ENCODE measurements at places on chromosomes 5 and 9. TPM values are rescaled to one million over a fixed set of nuclear protein-coding genes. Genes with fewer than 3 reads are reported as not detected.

DNA sequence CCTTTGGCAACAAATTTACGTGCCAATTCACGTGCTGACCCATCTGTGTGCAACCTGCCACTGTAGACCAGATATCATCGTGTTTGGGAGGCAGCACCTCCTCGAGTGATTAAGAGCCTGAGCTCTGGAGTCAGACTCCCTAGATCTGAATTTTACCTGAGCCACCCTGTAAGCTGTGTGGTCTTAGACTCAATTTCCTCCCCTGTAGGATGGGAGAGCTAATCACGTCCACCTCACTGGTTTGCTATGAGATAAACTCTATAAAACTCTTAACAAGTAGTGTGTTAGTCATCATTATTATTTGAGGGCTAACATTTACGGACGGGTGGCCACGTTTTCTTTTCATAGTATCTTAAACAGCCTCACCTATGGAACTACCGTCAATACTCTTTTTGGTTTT lies 220.0 kb upstream of the ADAMTSL1 start:
- no peak for DNase-seq

DNA sequence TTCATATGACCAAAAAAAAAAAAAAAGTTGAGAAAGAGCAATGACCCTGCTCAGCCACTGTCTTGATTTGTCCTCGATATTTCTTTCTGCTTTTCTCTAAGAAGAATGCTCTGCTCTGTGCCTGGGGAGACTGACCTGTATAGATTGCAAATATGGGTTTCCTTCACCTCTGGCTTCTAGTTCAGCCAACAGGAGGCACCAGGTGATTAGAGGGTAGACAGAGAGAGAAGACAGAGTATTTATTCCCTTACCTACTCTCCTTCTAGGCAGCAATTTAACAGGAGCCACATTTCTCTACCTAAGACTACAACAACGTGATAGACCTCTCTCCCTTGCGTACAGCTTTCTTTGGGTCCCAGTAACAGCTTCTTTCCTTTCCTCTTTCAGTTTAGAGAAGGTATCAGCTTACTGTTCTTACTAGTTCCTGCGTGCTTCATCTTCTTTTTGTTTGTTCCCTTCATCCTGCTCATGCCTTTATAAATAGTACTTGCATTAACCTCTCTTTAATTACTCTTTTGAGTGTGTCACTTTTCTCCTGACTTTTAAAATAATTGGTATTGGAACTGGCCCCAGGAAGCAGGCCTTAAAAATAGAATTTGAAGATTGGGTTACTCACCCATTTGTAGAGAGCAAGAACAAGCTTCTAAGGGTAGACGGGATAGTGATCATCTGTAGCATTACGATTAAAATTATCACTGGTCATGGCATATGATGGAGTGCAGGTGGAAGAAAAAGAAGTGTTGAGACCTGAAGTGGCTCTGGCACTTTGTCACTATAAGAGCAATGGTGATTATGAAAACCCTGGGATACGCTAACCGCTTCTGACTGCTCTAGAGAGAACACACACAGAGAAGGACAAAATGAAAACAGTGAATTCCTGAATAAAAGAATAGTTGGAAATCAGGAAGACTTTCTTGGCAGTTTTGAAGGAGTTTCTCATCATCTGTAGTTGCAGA lies 161.2 kb upstream of the FSTL4 start:
- DNase-seq, result no peak

GRCh38 chr5:161047024-161047423 lies 195.0 kb upstream of the ATP10B start:
- no peak for DNase-seq

- peak; percentile 68 for DNase-seq
These were observed 315.4 kb downstream of the CDK5RAP2 start for GRCh38 chr9:120264528-120264927.

DNA sequence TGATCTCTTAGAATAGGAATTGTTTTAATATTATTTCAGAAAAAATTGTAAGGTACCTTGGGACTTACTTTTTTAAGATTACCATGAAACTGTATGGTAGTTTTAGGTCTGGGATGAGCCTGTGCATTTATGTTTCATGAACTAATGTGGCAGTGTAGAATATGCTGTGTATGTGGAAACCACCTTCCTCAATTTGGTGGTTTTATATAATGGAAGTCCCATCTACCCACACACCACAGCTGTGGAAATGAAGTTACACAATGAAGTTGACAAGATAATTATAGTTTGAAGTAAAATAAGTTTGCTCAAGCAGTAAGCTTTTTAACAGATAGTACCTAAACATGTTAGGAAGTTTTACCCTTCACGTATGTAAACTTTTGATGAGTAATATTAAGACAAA lies 24.4 kb downstream of the WDR36 start:
- no peak for DNase-seq

Gene LRRC19
- total RNA-seq, result not detected

Gene CD274
- total RNA-seq, result 4.1 TPM

Gene NR2F1
- 31.2 TPM for total RNA-seq
